ENCODE measurements at places on chromosomes 3 and 15. TPM values are rescaled to one million over a fixed set of nuclear protein-coding genes. Genes with fewer than 3 reads are reported as not detected.

SCN11A gene
- total RNA-seq: under 0.01 TPM

UBE3A gene
- 84.6 TPM for total RNA-seq

NR2E3 gene
- 0.20 TPM for total RNA-seq

CHL1 gene
- total RNA-seq: 0.07 TPM

FEZF2 gene
- total RNA-seq: not detected

TTC23 gene
- 29.1 TPM for total RNA-seq

NRG4 gene
- 0.20 TPM for total RNA-seq

SERINC4 gene
- not detected for total RNA-seq

CADM2 gene
- total RNA-seq: not detected

LYSMD4 gene
- 6.5 TPM for total RNA-seq

TRIM42 gene
- not detected for total RNA-seq

DNAJC17 gene
- total RNA-seq: 12.6 TPM

CLDN18 gene
- total RNA-seq: not detected

C3orf22 gene
- not detected for total RNA-seq

SLC15A2 gene
- total RNA-seq: 0.26 TPM

VEPH1 gene
- 72.0 TPM for total RNA-seq

ACTRT3 gene
- 6.4 TPM for total RNA-seq

GABRR3 gene
- not detected for total RNA-seq

GABRB3 gene
- 1.3 TPM for total RNA-seq

CXCR6 gene
- total RNA-seq: not detected

TTC14 gene
- total RNA-seq: 38.9 TPM
